Nucleus accumbens (tissue), 56 donors: ENCODE measurements at places on chromosomes 13 and 19.

DNA sequence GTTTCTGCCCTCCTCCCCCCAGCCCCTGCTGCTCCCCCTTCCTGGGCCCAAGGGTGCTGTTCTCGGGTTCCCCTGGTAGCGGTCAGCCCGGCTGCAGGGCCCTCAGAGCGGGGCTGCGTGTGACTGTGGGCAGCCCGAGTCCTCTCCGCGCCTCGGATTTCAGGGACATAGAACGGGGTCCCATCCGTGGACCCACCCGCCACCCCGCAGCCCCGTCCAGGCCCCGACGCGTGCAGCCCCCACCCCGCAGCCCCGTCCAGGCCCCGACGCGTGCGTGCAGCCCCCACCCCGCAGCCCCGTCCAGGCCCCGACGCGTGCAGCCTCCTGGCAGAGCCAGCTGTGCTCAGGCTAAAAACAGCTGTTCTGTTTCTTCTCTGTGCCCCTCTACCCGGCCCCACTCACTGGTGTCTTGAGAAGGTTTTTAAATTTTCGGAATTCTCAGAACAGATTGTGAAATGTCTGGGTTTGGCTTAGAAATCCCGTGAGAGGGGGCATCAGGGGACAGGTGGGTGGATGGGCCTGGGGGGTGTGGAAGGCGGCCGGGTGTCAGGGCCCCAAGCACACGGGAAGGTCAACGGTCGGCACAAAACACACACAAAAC, 5.5 kb upstream of the PRTN3 start:
- no peak for DNase-seq

GRCh38 chr19:57807541-57807940, 7.2 kb downstream of the ZNF552 start:
- no peak for DNase-seq

GRCh38 chr19:8648240-8648639, 17.8 kb downstream of the NFILZ start:
- no peak for DNase-seq

GRCh38 chr19:45809643-45810159, 5.4 kb downstream of the RSPH6A start:
- DNase-seq, result no peak

- no peak for DNase-seq
Measured at GRCh38 chr13:67136157-67136556, 94.0 kb downstream of the PCDH9 start.

GRCh38 chr19:47469719-47470118, 2.0 kb downstream of the SLC8A2 start:
- no peak for DNase-seq

- DNase-seq, result peak; percentile 18
Measured at GRCh38 chr19:18292810-18293641, 11.6 kb upstream of the JUND start.

DNA sequence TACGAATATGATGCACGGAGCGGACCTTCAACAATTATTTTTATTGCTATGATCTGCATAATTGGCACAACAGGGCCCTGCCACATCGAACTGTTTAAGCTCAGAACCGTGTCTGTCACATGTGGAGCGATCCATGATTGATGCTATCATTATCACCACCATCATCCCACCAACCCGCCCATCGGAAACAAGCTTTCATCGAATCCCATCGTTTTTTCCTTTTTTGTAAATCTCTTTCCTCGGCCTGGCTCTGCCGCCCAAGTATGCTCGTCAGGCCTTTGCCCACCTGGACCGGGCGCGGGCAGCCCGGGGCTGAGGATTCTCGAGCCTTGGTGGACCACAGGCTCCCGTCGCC, 533 bp upstream of the DCAF15 start:
- no peak for DNase-seq

DNA sequence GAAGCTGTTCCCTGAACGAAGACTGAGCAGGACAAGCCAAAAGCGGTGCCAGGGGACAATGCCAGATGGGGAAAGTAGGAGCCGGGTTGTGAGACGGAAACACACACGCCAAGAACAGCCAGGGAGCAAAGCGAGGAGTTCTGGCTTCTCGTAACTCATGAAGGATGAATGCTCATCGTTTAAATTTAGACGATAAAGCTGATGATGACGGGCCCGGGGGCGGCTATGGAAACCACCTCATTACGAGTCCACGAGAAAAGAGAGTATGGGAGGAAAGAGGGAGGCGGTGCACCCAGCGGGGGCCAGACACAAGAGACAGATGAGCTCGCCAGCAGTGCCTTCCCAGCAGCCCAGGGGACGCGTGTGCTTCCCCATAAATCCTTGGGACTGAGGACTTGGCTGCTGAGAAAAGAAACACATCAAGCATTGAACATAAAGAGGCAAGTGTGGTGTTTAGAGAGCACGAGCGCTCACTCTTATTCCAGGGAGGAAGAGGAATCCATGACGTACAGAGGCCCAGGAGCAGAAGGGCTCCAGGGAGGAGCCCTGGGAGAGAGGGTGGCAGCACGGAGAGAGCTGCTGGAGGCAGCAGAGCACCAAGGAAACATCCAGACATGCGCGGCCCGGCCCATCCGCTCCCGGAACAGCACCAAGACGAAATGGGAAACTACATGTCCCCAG, 70.7 kb downstream of the EPS15L1 start:
- peak; percentile 9 for DNase-seq

DNA sequence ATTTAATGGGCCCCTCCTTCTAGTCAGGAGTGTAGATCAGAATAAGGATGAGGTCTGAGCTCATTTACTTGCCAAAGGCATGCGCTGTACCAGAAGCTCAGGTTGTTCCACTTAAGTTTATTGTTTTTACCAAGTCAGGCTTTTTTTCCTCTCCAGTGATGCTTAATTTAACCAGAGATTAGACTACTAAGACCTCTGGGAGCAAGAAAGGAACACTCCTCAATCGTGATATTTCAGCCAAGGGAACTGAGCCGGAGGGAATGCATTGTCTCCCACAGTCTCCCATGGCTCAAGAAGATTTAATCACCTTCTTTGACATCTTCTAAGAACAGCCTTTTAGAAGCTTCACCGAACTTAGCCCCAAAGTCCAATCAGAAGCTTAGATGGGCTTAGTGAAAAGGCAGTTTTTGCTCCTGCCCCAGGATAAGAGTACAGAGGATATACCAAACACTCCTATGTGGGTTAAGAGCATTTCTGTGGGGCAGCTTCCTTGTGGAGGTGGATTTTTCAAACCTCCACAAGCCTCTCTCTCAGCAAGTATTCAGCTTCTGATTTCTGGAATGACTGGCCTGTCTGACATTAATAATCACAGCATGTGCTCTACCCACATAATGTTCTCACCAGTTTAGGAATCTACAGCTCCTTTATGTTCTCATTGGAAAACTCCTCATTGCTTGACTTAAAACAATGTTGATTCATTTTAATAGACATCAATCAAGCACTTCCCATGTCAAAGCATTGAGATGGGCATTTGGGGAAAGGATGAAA, 322.7 kb downstream of the SUCLA2 start:
- DNase-seq, result no peak

DNA sequence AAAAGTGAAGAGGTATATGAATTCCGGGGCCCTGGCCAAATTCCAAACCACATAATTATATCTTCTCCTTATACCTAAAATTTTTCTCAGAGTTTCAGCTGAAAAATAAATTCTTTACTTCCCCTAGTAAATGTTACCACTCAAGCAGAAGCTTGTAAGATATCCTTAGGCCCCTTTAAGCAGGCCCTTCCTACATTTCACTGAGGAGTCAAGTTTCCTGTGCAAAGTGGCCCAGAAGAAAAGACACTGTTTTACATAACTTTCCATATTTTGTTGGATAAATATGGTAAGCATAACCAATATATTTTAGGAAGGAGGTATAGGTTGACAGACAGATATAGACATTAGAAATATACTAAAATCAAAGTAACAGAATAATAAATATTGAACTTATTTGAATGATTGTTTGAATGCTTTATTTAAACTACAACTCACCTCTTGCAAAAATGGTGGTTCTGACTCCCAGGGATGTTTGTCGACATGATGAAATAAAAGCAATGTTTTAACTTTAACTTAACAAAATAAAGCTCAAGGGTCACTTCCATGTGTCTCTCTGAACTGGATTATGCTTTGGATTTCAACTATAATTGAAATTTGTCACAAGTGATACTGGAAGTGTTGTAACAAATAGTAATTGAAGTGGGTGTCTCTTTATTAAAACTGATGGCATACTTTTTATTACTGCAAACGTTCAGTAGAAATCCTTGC, 141.2 kb downstream of the SPRY2 start:
- no peak for DNase-seq

DNA sequence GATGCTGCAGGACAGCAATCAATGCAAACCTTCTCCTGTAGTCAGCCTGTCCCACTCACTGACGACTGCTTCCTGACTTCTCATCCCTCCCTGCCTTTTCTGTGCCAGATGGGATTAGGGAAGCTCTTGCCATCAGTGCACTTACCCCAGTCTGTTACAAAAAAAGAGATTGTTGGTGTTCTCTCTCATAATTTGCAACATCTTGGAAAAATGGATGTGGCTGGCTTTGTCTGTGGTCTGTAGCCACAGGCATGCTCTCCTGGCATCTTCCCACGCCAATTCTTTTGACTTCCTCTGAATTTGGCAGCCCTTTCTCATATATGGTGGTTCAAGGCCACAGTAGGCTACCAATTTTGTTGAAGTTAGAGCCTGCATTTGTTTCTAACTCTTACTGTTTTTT, 11.6 kb upstream of the HTR2A start:
- DNase-seq, result no peak

GRCh38 chr19:14030997-14031718, 404 bp upstream of the IL27RA start:
- no peak for DNase-seq

DNA sequence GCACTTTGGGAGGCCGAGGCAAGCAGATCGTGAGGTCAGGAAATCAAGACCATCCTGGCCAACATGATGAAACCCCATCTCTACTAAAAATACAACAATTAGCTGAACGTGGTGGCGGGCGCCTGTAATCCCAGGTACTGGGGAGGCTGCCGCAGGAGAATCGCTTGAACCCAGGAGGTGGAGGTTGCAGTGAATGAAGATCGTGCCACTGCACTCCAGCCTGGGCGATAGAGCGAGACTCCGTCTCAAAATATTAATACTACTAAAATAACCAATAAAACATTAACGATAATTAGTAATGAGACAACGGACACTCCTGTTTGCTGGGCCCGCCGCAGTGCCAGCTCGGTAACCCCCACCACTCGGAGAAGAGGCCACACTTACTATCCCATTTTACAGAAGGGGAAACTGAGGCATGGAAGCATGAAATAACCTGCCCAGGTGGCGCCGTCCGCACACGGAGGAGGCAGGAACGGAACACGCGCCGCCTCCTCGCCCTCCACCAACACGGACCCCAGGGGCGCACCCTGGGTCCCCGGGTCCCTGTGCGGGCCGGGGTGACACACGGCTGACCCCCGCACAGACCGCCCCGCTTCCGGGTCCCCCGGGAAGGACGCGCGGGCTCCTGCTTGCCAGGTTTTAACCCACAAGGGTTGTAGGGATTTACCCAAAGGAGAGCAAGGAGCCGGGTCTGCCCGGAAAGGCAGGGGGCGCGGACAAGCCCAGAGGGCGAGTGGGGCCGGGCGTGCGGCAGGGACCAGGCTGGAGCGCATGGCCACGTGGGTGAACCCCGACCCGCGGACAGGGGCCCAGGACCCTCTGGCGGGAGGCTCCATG, 1.6 kb downstream of the R3HDM4 start:
- DNase-seq, result no peak
